ENCODE measurements at places on chromosomes 11 and 22.

GRCh38 chr11:130449996-130450769, 1.7 kb downstream of the ADAMTS15 start:
- no peak for DNase-seq

DNA sequence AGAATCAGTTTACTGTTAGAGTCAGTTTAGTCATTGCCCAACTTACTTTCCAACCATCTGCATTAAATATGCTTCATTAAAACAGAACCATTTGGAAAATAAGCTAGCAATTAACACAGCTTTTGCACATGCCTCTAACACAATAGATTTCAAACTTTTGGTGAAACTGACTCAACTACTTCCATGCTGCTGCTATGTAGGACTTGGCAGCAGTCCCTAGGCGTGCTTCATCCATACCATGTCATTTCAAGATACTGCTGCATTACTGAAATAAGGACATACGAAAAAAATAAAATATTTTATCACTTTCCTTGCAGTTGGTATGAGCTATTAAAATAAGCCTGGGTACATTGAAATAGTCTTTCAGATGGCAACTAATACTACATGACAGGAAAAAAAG, 65.5 kb upstream of the SOX6 start:
- DNase-seq: no peak

DNA sequence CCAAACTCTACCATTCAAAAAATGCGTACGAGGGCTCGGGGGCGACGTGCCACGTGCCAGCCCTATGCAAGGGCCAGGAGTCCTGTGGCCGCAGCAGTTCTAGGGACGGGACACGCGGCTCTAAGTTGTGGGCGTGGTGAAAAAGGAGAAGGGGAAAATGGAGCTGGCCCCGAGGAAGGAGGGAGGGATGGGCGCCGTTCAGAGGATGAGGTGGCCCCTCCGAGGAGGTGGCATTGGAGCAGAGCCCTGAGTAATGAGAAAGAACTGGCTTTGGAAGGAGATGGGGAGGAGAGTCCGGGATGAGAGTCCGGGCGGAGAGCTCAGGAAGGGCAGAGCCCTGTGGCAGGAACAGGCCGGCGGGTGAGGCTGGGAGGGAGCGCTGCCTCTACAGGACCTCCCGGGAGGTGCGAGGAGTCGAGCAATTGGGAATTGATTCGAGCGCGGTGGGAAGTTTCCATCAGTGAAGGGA, 21.0 kb downstream of the OTUB1 start:
- no peak for DNase-seq

DNA sequence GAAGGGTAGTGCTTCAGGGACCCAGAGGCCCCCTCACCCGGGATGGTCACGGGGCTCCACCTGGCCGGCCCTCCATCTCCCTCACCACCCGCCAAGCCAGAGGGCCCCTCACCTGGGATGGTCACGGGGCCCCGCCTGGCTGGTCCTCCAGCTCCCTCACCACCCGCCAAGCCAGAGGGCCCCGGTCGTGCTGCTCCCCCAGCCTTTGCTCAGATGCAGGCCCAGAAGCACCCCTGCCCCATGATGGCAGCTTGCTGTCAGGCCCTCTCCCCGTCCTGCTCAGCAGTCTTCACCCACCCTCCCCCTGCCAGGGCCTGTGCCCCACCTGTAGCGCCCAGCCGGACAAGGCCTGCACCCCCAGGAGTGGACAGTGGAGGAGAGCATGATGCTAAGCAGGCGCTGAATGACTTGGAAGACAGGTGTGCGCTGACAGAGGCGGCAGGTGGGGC, 7.3 kb downstream of the DENND6B start:
- no peak for DNase-seq

DNA sequence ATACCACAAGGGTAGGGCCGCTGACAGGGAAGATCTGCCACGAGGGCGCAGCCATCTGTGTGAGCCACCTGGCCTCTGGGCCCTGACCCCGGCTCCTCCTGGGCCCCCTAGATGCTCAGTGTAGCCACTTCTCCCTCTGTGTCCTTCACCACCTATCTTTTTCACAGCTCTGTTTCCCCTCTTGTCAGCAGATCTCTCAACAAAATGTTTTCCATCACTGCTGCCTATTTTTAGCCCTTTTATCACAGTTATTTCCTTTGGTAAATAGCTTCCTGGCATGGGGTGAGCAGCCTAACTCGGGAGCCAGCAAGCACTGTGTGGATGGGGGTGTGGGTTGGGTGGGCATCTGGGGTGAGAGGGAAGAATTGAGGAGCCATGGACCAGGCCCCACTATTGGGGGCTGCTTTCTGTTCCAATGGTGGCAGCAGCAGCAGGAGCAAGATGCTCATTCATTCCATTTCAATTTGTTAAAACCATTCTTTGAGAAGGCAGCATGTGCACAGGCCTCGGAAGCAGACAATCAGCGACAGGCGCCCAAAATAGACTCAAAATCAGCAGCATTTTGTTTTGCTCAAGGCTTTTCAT, 135.2 kb upstream of the NAV2 start:
- DNase-seq: no peak
